ENCODE measurements at places on chromosomes 6 and 20.

GRCh38 chr20:19787366-19787765, 29.3 kb downstream of the RIN2 start:
- DNase-seq, result no peak

DNA sequence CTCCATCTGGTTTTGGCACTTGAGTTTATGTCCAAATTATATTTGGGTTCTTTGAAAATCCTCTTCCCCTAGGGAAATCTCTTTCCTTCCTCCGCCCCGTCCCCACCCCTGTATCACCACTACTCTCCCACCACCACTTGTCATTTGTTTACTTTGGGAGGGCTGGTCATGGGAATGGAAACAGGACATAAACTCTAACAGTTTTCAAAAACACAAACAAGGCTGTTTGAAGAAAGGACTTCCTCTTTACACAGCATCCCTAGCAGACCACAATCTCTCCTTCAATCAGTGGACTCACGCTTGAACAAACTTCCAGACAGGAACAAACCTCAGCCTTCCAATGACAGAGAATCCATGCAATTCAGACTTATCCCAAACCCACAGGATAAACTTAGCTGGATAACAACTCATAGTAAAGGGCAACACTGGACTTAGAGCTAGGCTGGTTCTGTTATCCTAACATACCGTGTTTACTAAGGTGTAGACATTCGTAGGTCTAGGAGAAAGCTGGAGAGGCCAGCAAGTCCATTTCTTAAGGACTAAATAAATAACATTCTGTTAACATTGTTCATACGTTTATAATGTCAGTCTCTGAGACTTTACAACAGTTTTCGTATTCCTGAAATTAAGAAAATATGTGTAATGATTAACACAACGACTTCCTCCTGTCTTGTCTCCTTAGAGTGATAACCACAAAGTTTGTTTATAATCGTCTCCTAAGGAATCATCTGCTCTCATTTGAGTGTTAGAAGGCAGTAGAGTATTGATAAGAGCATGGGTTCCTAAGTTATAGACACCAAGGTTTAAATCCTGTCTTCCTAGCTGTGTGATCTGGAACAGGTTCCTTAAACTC, 44.1 kb upstream of the CTAGE9 start:
- DNase-seq, result no peak

DNA sequence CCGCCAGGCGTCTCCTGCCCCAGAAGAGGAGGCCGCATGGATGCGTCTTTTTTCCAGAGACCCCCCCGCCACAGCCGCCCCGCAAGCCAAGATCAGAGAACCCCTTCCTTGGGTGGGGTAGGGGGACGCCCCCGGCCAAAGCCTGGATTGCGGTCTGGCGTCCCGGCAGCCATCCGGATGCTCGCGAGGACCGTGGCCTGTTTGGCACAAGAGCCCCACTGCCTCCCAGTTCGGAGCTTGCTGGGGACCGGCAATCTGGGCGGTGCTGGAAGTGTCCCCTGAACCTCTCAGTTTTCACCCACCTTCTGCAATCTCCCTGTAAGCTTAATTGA, 924 bp downstream of the FAM162B start:
- DNase-seq, result no peak

- DNase-seq, result peak; percentile 29
These were observed 23.9 kb upstream of the E2F3 start for GRCh38 chr6:20377623-20378265.

DNA sequence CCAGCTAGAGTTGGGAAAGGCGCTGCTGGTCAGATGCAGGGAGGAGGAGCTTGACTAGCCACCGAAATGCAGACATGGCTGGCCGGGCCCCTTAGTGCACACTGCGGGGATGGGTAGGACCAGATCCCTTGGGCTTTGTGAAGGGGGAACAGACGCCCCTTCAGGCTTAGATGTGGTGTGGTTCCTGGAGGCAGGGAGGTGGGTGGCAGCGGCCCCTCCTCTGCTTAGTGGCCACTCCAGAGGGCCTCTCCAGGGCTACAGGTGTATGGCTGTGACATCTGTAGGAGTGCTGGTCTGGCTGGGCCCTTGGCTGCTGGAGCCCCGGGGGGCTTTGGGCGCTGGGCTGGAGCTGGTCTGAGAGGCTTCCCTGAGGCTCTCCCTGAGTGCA, 5.9 kb downstream of the CCND3 start:
- DNase-seq, result no peak

DNA sequence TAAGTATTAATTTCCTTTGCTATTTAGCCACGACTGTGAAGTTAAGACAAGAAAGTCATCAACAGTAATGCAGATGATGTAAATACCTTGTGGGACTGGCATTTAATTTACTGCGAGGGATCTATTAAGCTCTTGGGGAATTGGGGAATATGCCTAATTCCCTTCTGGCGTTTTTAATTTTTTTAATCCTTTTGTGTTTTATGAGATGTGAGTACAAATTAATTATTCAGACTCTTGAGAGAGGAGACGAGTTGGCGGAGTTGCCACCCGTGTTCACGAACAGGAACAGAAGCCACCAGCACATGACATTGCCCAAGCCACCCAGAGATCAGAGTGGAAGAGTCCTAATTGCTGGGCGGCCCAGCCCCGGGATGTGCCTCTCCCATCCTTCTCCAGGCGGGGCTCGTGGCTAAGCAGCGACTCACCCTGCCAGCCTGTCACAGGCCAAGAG, 533 bp upstream of the CRYBG1 start:
- no peak for DNase-seq
